ENCODE measurements at places on chromosomes 2 and 18. TPM values are rescaled to one million over a fixed set of nuclear protein-coding genes. Genes with fewer than 3 reads are reported as not detected.

DNA sequence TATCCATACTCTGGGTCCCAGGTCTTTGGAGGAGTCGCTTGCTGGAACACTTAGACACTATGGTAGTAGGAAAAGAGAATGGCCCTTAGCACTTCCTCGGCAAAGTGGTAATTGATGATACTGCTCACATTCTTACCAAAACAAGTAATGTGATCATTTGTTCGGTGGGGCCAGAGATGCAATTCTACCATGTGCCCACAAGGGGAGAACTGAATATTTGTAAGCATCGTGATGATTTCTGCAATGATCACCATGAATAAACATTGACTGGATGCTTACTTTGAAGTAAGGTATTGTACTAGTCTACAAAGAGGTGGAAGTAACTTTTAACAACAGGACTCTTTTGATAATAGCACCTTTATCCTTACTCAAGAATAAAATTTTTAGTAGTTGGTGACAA lies 109.7 kb downstream of the CD8B2 start:
- no peaks in the 10 kb centered on the region for H3K36me3 ChIP-seq
- no peak for DNase-seq
- H3K4me1 ChIP-seq = no peaks in the 10 kb centered on the region
- H3K27ac ChIP-seq = no peak overlapping the region
- no peaks in the 10 kb centered on the region for H3K27me3 ChIP-seq
- H3K4me3 ChIP-seq = no peak overlapping the region

- no peaks in the 10 kb centered on the region for H3K27me3 ChIP-seq
- DNase-seq = peak; percentile 67
- H3K36me3 ChIP-seq = no peaks in the 10 kb centered on the region
- H3K27ac ChIP-seq = no peak overlapping the region
- no peak overlapping the region for H3K4me3 ChIP-seq
- peaks cover 2% of the 10 kb centered on the region for H3K4me1 ChIP-seq
Measured at GRCh38 chr2:44247924-44248323, 27.4 kb upstream of the SLC3A1 start.

DNA sequence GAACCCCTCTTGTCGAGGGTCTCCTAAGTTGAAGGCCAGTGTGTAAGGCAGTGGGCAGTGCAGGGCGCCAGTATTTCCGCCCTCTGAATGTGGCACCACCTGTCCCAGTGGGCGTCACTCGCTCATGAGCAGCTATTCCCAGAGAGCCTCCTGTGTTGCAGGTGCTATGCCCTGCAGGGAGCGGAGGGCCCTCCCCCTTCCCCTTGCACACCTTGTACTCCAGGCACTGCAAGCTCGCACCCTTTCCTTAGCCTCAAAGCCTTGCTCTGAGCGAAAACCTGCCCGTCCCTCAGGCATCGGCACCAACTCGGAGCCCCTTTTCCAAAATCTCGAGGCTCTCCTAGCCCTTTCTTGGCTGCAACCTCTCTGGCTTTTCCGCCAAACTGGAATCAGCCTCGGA lies 282.7 kb downstream of the AGAP1 start:
- peaks cover 9% of the 10 kb centered on the region for H3K36me3 ChIP-seq
- no peak overlapping the region for H3K4me3 ChIP-seq
- DNase-seq = peak; percentile 22
- H3K27me3 ChIP-seq = no peaks in the 10 kb centered on the region

GRCh38 chr2:185796758-185797157 lies 58.2 kb downstream of the FSIP2 start:
- H3K36me3 ChIP-seq = peaks cover 5% of the 10 kb centered on the region
- no peak for DNase-seq
- no peaks in the 10 kb centered on the region for H3K4me1 ChIP-seq
- H3K27ac ChIP-seq = no peak overlapping the region

DNA sequence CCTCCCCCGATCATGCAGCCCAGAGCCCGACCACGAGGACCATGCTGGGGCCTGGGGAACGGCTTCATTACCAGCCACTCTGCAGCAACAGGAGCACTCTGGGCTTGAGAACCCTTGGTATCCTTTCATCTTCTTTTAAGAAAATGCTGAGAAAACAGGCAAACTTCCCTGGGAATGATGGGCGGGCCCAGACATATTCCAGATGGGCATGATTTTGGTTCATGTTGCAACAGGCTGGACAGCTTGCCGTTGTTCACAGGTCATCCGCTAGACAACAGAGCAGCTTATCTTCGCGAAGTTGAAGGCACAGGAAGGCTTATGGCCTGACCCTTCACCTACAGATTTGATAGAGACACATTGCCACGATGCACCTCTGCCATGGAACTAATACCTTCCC lies 121.0 kb downstream of the KLHL29 start:
- DNase-seq = no peak
- no peaks in the 10 kb centered on the region for H3K36me3 ChIP-seq
- H3K4me1 ChIP-seq = no peaks in the 10 kb centered on the region
- H3K27me3 ChIP-seq = no peaks in the 10 kb centered on the region

GRCh38 chr18:515838-516237 lies 15.3 kb upstream of the COLEC12 start:
- no peak overlapping the region for H3K27ac ChIP-seq
- H3K4me1 ChIP-seq = no peaks in the 10 kb centered on the region
- no peaks in the 10 kb centered on the region for H3K27me3 ChIP-seq
- H3K4me3 ChIP-seq = no peak overlapping the region
- no peak for DNase-seq

DNA sequence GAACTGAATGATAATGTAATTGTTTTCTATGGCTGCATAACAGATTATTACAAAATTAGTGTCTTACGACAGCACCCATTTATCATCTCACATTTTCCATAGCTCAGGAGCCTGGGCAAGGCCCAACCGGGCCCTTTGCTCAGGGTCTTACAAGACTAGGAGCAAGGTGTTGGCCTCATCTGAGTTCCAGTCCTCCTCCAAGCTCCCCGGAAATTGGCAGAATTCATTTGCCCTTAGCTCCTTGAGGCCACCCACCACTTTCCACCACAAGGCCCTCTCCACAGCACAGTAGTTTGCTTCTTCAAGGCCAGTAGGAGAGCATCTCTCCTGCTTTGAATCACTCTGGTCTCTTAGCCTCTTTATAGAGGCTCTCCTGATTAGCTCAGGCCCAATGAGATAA lies 89.2 kb upstream of the SALL3 start:
- DNase-seq = no peak
- no peaks in the 10 kb centered on the region for H3K4me1 ChIP-seq
- H3K4me3 ChIP-seq = no peak overlapping the region
- peaks cover 40% of the 10 kb centered on the region for H3K36me3 ChIP-seq

GRCh38 chr2:212814941-212815340 lies 276.3 kb upstream of the ERBB4 start:
- no peaks in the 10 kb centered on the region for H3K27me3 ChIP-seq
- no peak overlapping the region for H3K27ac ChIP-seq
- no peak for DNase-seq
- no peaks in the 10 kb centered on the region for H3K4me1 ChIP-seq

DNA sequence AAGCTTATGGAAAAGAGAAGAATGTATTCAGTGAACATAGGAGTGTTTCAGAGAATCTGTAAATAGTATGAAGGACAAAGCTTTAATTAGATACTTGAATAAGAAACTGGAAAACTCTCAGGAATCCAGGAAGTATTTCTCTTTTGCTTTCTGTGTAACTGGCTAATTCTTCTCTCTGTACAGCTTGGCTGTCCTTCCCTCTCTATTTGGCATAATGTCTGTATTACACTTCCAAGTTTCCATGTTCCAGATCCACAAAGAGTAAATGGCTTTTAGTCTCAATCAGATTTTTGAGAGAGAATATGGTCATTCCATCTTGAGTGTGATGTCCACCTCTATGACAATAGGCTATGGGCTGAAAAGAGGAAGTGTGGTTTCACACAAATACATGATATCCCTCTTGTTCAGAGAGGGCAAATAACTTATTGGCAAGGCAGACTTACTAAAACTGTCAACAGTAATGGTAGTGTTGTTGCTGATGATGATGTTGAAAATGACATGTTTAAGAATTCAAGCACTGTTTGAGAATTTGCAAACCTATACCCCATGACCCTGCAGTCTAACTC lies 129.2 kb upstream of the ERBB4 start:
- H3K27ac ChIP-seq = no peak overlapping the region
- H3K27me3 ChIP-seq = no peaks in the 10 kb centered on the region
- H3K4me3 ChIP-seq = no peak overlapping the region
- no peak for DNase-seq

GRCh38 chr18:10336749-10337350 lies 117.6 kb upstream of the APCDD1 start:
- no peak overlapping the region for H3K27ac ChIP-seq
- no peak overlapping the region for H3K4me3 ChIP-seq
- H3K4me1 ChIP-seq = no peaks in the 10 kb centered on the region
- no peaks in the 10 kb centered on the region for H3K36me3 ChIP-seq
- H3K27me3 ChIP-seq = no peaks in the 10 kb centered on the region

DNA sequence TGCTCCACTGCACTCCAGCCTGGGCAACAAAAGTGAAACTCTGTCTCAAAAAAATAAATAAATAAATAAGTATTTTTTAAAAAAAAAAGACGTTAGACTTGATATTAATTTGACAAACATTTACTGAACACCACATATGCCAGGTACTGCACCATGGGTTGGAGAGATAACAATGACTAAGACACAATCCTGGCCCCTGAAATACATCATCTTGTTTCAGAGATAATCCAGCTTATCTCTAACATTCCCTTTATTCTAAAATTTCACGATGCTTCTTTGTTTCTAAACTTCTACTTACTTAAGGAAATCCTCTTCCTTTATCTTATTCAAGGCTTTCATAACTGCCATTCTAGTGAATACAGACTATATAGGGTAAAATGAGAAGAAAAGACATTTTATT lies 55.0 kb upstream of the PEX13 start:
- H3K4me3 ChIP-seq = no peak overlapping the region
- no peak for DNase-seq
- no peaks in the 10 kb centered on the region for H3K4me1 ChIP-seq
- no peak overlapping the region for H3K27ac ChIP-seq
- no peaks in the 10 kb centered on the region for H3K27me3 ChIP-seq
- H3K36me3 ChIP-seq = no peaks in the 10 kb centered on the region

GRCh38 chr2:64284751-64285150 lies 140.5 kb upstream of the PELI1 start:
- DNase-seq = no peak
- no peaks in the 10 kb centered on the region for H3K27me3 ChIP-seq
- H3K4me1 ChIP-seq = peaks cover 20% of the 10 kb centered on the region
- H3K27ac ChIP-seq = no peak overlapping the region
- no peaks in the 10 kb centered on the region for H3K36me3 ChIP-seq
- no peak overlapping the region for H3K4me3 ChIP-seq

DNA sequence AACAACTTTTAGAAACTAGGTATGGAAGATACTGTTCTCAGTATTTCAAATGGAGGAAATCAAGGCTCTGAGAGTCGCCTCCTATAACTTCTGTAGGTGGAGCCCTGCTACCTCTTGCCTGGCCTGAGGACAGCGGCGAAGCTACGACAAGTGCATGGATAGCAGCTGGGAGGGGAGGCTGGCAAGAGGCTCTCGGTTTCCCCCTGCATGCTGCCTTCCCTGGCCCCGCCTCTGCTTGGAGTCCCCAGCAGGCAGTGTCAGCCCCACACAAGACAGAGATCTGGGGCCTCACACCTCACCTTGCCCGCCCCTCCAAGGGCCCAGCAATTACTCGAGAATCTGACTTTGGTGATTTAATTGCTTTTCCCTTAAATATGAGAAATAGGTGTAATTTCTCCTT lies 107.6 kb upstream of the POU3F3 start:
- no peak overlapping the region for H3K27ac ChIP-seq
- H3K27me3 ChIP-seq = no peaks in the 10 kb centered on the region
- H3K36me3 ChIP-seq = no peaks in the 10 kb centered on the region
- 0 out of 2 replicates have a peak, but pooled peaks cover 2% of the 10 kb centered on the region for H3K4me1 ChIP-seq

DNA sequence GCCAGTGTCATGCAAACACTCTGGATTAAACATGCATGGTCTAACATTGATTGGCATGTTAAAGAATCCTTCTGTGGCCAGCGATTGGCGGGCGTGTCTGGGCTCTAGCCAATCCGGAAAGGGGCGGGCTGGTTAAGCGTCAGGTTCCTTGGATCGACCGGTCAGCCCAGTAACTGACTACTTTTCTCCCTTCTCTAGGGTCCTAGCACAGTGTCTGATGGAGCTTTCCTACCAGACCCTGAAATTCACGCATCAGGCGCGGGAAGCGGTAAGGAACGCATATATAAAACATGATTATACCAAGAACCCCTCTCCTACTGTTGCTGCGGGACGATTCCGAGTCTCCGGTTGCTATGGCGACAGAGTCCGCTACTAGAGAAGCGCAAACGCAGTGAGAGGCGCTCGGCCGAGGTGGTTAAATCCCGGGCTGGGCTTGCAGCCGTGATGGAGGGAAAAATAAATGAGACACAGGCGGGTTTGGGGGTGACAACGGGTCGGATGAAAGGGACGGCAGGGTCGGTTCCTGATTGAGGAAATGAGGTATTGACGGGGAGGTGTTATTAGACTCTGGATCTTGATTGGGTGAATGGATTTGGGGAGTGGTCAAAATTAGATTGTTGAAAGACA lies 29.4 kb downstream of the KATNAL2 start:
- H3K36me3 ChIP-seq = no peaks in the 10 kb centered on the region
- no peaks in the 10 kb centered on the region for H3K4me1 ChIP-seq
- no peak overlapping the region for H3K4me3 ChIP-seq

- H3K27ac ChIP-seq = no peak overlapping the region
- H3K27me3 ChIP-seq = no peaks in the 10 kb centered on the region
- H3K4me3 ChIP-seq = no peak overlapping the region
- peaks cover 4% of the 10 kb centered on the region for H3K36me3 ChIP-seq
- DNase-seq = no peak
Measured at GRCh38 chr2:102321941-102322719, 10.8 kb downstream of the IL1RL1 start.

Gene GPR39
- 0.50 TPM for total RNA-seq
